ENCODE measurements at places on chromosomes 11 and 22.

GRCh38 chr11:2732940-2733628 is 33.3 kb upstream of the KCNQ1OT1 start:
- DNase-seq, result no peak

- DNase-seq, result no peak
Measured at GRCh38 chr11:95999711-96000406, 76.0 kb upstream of the MTMR2 start.

GRCh38 chr11:31806928-31807798 is 4.0 kb downstream of the PAX6 start:
- no peak for DNase-seq

DNA sequence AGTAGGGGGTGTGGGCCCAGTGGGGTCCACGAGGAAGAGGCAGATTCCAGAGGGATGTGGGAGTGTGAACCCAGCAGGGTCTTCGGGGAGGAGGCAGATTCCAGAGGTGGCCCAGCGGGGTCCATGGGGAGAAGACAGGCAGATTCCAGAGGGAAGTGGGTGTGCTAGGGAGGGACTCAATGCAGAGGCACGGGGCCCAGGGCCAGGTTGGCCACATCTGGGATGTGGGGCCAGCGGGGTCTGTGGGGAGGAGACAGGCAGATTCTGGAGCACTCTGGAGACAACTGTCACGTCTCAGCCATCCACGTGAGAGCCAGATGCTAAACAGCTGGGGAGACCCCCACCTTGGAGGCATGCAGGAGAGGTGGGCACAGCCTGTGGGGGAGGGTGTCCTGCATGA is 582.6 kb downstream of the TBC1D22A start:
- no peak for DNase-seq

- DNase-seq, result no peak
Measured at GRCh38 chr11:117535201-117535849, 207.7 kb downstream of the CEP164 start.

DNA sequence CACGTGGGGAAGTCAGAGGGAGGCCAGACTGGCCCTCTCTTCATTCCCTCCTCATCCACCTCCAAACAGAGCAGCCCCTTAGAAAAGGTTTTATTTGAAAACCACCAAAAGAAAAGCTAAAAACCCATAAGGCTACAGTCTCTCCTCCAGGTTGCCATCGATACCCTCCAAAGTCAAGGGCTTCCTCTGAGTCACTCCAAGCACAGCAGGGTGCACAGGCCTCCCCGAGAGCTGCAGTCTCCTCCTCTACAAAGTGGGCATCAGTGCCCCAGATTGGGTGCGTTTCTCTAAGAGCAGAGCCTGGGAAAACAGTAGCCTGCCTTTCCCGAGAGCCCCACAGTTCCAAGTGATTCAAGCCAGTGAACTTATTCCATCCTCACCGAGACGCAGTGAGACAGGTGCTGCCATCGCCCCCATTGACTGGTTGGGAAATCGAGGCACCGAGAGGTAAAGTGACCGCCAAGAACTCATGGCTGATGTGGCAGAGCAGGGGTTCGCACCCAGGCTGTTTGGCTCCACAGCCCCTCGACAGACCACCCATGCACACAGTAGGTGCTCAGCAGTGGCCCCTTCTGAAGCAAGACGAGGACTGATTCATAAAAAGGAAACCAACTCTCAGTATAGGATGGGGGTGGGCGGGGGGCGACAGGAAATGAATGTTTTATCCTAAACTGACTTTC is 91.7 kb upstream of the SHISAL1 start:
- DNase-seq, result no peak

- no peak for DNase-seq
Measured at GRCh38 chr11:126061707-126062678, 673 bp downstream of the CDON start.

- DNase-seq, result no peak
Measured at GRCh38 chr11:32786811-32787210, 7.7 kb downstream of the CCDC73 start.

DNA sequence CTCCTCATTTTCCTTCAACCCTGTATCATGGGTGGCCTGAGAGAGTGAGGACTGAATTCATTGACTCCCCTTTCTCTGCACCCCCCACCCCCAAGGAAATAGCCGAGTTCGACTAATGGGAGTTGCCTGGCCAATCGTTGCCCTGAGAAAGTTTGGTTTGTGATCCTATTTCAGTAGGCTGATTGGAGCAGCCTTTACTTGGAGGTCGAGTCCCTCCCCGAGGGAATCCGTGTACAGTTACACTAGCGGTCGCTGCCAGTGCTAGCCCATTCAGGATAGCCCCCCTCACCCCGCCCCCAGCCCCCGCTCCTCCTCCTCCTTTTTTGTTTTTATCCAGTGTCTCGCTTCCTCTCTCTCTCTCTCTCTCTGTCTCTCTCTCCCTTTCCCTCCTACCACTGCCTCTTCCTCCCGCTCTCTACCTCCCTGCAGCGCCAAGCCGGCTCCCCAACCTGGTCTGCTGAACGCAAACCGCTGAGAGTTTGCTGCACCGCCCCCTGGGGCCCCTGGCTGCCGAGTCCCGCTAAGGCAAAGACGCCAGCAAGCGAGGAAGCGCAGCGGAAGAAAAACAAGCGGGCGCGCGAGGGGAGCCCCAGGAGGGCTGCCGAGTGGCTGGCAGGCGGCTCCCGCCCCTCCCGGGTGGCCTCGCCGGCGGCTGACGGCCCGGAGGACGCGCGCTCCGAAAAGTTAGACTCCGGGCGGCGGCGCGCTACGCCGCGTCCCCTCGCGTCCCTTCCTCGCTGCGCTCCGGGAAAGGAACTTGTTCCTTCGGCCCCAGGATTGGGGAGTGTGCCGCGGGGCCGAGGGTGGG is at the start of gene GRAMD1B:
Gene GRAMD1B, plus strand, starts transcription at position 357 of the 808 bp plus-strand sequence. CDS start 524 bp downstream, outside the sequence.
- DNase-seq, result peak; percentile 59

- DNase-seq, result no peak
Measured at GRCh38 chr22:46087816-46088277, 62.5 kb upstream of the PPARA start.

DNA sequence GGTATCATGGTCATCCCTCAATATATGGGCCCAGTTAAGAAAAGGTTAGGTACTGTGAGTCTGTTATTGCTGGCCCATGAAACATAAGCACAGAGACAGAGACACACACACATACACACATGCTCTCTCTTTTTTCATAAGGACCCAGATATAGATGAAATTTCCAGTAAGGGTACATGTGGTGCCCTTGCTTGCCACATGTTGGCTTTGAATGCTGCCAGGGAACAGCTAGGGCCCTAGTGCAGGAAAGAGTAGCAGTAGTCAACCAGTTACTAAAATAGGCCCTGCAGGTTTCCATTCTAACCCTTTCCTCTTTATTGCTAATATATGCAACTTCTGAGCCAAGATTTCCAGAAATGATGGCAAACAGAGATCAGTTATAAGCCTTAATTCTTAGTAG is 9.1 kb downstream of the SNX19 start:
- no peak for DNase-seq

DNA sequence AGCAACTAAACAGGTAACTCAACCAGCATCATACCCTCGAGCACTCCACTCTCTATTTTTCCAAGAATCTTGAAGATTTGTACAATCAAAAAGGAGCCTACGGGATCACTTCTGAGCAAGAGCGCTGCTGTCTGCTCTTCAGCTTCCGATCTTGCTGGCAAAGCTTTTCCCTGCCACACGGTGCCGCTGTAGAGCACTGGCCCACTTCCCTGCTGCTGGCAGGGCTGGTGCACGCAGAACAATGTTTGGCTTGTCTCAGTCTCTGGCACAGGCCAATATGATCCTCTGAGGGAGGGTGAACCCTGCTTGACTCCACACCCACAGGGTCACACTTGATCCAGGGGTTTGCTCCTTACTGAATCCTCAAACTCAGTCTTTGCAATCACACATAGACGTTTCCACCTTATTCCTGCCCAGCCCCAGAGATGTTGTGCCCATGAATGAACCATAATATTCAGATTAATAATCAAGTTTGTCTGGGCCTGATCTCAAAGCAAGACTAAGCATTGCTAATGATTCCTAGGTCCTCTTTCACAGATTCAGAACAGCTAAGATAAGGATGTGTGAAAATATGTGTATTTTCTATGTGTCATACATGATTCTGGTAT is 536.6 kb downstream of the SOX6 start:
- no peak for DNase-seq

DNA sequence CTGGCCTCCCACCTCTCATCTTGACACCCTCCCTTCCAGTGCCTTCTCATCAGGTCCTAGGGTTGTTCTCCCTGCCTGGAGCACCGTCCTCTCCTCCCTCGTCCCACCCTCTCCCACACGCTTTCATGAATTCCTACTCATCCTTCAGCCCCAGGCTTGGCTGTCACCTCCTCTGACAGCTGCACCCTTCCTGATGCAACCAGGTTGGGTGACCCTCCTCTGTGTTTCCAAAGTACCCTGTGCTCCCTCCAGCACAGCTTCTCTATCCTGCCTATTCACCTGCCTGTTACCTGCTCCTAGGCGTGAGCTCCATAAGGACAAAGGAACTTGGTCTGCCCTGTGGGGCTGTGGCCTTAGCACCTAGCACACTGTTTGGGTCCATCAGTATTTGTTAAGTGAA is 58.4 kb downstream of the SGSM3 start:
- DNase-seq, result no peak

GRCh38 chr11:105401269-105401809 is 208.5 kb upstream of the GRIA4 start:
- DNase-seq, result no peak

GRCh38 chr11:100302824-100303223 is 384.3 kb upstream of the ARHGAP42 start:
- DNase-seq, result no peak

DNA sequence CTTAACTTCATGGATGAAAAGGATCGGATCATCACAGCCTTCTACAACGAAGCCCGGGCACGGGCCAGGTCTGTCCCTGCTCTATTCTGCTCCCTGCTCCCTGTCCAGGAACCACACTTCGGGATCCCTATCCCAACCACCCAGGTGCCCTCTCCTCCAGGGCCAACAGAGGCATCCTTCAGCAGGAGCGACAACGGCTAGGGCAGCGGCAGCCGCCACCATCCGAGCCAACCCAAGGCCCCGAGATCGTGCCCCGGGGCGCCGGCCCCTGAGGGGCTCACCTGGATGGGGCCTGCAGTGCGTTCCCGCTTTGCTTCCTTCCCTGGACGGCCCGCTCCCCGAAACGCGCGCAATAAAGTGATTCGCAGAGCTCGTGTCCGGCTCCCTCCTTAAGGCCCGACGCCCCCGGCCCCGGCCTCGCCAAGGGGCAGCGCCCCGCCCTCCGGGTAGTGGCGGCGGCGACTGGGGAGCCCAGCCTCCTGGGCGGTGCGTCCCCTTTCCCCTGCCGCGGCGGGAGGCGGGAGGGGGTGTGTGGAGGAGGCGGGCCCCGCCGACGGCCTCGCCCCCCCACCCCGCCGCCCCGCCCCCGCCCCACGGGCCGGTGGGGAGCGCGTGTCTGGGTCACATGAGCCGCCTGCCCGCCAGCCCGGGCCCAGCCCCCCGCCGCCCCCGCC is at the start of gene VEGFB:
Gene VEGFB, plus strand, starts transcription at position 672 of the 674 bp plus-strand sequence. CDS start 250 bp downstream, outside the sequence.
- DNase-seq, result peak; percentile 41

DNA sequence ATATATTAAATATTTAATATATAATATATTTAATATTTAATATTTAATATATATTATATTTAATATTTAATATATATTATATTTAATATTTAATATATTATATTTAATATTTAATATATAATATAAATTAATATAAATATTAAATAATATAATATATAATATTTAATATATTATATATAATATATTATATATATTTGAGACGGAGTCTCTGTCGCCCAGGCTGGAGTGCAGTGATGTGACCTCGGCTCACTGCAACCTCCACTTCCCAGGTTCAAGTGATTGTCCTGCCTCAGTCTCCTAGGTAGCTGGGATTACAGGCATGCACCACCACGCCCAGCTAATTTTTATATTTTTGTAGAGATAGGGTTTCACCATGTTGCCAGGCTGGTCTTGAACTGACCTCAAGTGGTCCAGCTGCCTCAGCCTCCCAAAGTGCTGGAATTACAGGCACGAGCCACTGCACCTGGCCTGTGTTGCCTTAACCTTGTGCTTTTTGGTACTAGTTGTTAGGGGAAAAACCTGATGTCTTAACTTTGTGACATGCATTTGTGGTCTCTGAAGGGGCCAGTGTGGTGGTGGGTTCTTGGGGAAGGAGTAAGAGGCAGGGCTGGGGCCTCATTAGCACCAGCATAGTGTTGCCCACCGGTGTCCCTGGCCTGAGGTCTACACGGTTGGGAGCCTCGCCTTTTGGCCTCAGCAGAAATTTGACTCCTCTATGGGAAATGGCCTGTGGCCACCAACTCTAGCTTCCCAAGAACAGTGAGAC is 16.6 kb downstream of the SEC14L3 start:
- no peak for DNase-seq

DNA sequence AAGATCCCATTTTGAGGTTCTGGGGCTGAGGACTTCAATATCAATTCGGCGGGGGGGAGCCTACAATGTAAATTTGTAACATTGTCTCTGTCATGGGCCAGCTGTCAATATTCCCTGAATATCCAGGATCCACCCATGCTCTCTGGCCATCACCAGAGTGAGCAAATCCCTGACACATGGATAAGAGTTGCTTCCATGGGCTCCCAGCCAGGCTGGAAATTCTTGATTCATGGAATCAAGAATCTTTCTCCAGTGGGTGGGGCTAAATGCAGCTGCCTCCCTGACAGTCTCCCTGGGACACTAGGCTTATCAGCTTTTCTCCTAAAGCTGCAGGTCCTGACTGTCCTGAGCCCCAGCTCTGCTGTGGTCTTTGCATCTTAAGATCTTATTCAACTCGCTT is 86.9 kb upstream of the IGLL5 start:
- no peak for DNase-seq

GRCh38 chr22:38272373-38273134 is at the start of gene TMEM184B:
Gene TMEM184B (minus strand): TSS chr22:38273010. CDS start chr22:38247961, 25,049 bp downstream.
- peak; percentile 58 for DNase-seq

DNA sequence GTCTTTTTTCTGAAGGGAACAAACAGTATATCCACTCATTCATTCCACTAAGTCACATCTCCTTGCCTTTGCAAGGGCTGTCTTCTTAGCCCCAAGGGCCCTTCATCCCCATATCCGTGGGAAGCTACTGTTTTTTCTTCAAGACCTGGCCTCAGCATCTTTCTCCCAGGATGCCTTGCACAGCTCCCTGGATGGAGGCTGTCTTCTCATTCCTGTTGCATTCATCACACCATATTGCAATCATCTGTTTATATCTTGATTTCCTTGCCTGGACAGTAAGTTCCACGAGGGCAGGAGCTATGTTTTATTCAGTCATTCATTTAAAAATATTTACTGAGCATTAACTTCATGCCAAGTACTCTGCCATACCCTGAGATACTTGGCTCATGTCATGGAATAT is 29.3 kb upstream of the NECTIN1 start:
- no peak for DNase-seq

- no peak for DNase-seq
Measured at GRCh38 chr11:105738986-105739795, 129.3 kb downstream of the GRIA4 start.

GRCh38 chr11:68160100-68160695 is 39.0 kb upstream of the CHKA start:
- no peak for DNase-seq

DNA sequence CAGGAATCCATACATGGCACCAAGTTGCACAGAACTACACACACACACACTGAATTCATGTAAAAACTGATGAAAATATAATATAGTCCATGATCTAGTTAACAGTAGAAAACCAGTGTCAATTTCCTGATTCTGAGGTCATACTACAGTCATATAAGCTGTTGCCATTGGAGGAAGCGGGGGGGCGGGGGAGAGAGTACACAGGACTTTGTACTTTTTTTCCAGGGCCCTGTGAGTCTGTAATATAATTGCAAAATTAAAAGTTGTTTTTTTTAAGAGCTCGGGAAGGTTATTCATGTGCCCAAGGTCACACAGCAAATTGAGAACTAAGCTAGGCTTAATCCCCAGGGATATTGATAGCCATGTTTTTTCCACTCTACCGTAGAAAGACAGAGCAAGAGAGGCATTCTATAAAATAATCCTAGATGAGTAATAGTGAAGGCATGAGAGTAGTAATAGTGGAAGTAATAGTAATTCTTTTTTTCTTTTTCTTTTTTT is 312.3 kb downstream of the MN1 start:
- DNase-seq, result no peak
